ENCODE measurements at places on chromosomes 16 and 17.
A peak's percentile ranks its signal among the peaks of the same experiment; 100 is the strongest.

- no peak for DNase-seq
Observed at GRCh38 chr16:24778671-24779070, 49.2 kb downstream of the TNRC6A start.

DNA sequence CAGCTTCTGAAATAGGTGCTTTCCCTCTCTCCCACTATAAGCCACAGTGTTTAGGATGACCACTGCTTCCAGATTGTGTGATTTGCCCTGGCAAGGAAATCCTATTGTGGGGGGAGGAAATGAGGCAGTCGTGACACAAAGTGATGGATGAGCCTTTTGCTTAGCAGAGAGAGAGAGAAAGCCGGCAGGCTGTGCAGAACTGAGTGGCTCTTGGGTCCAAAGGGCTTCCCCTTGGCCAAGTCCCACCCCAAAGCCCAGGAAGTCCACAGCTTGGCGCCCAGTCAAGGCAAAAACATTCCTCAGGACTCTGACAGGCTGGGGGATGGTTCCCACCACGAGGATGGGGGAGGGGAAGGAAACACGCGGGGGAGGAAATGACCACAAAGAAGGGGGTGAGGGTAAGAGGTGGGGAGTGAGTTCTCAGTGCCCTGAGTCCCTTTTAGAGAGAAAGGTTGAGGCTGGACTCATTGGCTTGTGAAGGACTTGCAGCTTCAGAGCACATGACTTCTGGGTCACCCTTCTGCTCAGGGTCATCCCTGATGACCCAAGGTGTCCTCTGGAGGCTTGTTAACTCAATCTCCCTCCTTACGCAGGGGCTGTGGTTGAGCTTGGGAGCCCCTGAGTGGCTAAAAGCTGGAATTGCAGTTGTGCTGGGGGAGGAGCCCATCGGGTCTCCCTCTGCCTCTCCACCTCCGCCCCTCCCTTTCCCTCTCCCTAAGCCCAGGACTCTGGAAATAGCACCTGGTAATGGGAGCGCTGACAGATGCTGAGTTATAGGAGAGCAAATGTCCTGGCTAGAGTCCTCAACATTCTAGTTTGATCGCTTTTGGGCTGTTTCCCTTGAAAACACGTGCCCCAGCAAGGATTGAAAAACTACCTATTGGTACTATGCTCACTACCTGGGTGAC, 10.3 kb upstream of the MSL1 start:
- DNase-seq = peak; percentile 66

GRCh38 chr16:88387941-88388627, 5.3 kb downstream of the ZNF469 start:
- DNase-seq = no peak

GRCh38 chr17:76735006-76735405, 2.1 kb downstream of the SRSF2 start:
- no peak for DNase-seq

GRCh38 chr17:56815711-56816110, 18.0 kb downstream of the C17orf67 start:
- DNase-seq = no peak

DNA sequence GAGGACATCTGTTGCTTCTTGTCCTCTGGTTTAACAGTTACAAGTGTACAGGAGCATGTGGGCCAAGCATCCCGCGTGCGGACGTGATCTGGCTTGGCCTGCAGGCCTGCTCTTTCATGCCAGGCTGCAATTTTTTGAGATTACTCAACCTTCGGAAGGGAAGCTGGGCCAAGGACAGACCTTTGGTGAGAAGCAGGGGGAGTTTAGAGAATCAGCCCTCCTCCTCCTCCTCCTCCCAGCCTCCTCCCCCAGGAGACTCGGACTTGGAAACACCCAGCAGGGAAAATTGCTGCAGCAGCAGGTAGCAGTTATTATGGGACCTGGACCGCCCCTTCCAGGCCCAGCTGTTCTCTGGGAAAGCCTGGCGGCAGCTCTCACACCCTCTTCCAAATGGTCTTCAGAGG, 5.1 kb upstream of the KLHL36 start:
- DNase-seq = no peak

DNA sequence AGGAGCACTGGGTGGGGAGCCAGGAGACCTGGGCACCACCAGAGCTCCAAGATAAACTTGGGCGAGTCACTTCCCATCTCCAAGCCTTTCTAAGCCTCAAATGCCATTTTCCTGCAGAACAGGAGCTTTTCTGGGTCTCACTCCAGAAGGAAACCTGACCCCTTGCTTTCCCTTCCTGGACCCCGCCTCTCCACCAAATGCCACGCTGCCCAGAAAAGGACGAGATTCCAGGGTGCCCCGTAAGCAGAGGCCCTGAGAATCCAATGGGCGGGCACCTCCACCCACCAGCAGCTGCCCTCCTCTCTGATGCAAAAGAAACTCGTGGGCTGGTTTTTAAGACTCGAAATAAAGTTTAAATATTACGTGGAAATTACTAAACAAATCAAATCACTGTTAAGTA, 31.3 kb downstream of the ZNF423 start:
- DNase-seq = no peak

DNA sequence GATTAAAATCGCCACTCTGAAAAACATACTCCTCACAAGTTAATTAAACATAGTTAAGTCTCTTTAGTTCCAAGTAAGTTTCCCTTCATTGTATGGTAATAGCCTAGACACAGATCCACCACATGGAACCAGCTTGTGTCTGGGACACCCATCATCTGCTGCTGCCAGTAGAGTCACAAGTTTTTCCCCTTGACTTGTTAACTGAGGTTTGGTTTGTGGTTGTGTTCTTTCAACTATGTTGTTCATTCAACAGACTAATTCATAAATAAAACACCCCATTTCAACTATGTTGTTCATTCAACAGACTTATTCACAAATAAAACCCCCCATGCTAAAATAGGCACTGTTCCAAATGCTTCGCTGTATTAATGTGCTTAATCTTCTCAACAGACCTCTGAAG, 24.4 kb downstream of the YWHAE start:
- no peak for DNase-seq

DNA sequence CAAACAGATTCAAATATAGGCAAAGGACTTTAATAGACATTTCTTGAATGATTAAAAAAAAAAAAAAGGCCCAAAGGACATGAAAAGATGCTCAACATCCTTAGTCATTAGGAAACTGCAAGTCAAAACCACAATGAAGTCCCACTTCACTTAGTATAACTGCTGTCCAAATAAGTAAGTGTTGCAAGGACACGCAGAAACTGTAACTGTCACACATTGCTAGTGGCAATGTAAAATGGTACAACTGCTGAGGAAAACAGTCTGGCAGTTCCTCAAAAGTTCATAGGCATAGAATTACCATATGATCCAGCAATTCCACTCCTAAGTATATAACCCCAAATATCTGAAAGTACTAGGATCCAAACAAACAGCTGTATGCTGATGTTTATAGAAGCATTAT, 112.7 kb downstream of the BRIP1 start:
- DNase-seq = no peak

GRCh38 chr17:72297326-72298115, 176.7 kb downstream of the SOX9 start:
- DNase-seq = no peak

DNA sequence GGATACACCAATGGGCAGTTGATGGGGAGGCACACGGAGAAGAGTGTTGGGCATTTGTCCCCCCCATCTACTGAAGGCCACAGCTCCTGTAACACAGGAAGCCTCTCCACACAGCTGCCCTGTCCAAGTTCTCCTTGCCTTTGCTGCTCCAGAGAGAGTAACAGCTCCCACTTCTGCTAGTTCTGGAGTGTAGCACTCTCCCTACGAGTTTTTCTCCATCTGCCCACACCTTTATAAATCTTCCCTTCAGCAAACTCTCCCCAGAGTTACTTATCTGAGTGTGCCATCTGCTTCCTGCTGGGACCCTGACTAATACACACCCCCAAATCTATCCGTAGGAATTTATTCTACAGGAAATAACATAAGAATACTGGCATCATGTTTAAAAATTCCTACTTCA, 42.6 kb upstream of the ERN1 start:
- no peak for DNase-seq

DNA sequence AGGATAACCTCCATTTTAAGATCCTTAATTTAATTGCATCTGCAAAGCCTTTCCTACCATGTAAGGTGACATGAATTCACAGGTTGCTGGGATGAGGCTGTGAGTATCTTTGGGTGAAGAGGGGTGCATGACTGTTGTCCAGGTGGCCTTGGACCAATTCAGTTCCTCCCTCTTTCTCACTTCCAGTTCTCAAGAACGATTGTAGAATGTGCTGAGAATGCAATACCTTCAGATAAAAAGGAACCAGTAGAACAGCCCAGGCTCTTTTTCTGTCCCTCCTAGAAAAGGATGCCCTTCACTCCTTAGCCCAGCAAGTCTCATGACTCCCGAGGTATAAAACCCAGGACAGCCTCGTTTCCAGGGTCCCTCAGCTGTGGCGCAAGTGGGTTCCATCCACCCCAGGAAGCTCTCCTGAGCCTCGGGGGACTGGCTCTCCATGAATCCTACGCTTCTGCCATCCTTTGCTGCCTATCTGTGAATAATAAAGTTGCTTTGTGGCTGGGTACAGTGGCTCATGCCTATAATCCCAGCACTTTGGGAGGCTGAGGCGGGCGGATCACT, 61.6 kb upstream of the FA2H start:
- DNase-seq = no peak

- no peak for DNase-seq
Observed at GRCh38 chr16:54059319-54059718, 227.3 kb downstream of the IRX3 start.

- no peak for DNase-seq
Observed at GRCh38 chr16:48247311-48247710, at the start of gene ABCC11. TSS of gene ABCC11 (minus strand) at chr16:48247539. CDS start at chr16:48231921, 15,618 bp downstream.

DNA sequence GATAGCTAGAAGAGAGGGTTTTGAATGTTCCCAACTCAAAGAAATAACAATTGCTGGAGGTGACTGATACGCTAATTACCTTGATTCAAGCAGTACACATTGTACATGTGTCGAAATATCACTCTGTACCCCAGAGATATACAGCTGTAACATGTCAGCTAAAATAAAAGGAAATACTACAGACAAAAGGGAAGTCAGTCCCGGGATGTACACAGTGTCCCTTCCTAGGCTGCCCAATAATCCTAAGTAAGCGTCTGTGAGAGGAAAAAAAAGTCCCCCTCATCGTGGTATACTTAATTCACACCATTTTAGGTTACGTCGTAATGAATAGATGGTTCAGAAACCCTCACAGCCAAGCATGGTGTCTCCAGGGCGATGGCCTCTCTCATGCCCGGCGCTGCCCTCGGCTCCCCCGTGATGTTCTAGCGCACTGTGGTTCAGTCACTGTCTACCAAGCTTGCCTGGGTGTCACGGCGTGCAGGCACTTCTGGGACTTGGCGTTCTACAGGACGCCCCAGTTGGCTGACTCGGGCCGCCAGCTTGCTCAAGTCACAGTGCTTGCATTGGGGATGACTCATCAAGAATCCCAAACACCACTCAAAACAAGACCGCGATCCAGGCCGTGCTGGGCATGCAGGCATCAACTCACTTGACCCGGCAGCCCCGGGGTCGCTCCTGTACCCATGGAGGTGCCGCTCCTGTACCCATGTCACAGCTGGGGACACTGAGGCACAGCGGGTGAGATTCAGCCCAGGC, 27.6 kb downstream of the CCDC40 start:
- DNase-seq = no peak

DNA sequence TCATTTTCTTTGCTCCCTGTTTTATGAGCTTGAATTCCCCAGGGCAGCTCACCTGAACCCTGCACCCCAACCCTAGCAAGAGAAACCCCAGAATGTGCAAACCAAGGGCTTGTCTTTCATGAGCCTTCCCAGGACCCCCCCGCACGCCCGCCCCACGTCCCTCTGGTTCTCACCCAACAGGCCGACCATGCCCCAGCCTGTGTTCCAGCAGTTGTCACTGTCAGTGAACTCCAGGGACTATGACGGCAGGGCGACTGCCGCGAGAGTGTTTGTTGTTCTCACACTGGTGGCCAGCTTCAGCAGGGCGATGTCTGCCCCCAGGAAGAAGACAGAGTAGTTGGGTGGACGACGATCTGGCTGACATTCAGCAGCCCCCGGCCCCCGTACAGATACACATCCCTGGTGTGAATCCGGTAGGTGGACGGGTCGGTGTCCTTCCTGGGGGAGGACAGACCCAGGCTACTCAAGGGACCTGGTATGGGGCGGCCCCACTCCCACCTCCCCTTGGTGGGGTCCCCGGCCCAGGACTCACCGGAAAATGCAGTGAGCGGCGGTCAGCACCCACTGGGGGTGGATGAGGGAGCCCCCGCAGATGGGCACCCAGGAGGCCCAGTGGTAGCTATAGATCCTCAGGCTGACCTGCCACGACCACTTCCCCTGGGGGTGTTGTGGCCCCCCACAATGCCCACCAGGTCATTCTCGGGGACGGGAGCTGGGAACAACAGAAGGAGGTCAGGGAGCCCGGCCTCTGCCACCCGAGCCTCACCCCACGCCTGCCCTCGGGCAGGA, 20.1 kb downstream of the TPSD1 start:
- DNase-seq = no peak

DNA sequence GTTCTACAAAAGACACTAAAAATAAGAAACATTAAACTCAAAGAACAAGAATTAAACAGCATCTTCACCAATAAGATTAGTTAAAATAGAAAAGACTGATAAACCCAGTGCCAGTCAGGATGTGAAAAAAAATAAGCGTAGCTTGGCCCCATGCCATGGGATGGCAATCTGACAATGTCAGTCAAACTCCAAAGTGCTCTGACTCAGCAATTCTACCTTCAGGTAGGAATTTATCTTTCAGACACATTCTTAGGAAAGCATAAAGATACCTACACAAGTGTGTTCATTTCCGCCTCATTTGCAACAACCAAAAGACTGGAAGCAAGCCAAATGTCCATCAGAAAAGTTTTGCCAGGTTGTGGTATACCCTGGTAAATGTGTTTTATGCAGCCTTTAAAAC, 9.1 kb upstream of the MPO start:
- DNase-seq = no peak

DNA sequence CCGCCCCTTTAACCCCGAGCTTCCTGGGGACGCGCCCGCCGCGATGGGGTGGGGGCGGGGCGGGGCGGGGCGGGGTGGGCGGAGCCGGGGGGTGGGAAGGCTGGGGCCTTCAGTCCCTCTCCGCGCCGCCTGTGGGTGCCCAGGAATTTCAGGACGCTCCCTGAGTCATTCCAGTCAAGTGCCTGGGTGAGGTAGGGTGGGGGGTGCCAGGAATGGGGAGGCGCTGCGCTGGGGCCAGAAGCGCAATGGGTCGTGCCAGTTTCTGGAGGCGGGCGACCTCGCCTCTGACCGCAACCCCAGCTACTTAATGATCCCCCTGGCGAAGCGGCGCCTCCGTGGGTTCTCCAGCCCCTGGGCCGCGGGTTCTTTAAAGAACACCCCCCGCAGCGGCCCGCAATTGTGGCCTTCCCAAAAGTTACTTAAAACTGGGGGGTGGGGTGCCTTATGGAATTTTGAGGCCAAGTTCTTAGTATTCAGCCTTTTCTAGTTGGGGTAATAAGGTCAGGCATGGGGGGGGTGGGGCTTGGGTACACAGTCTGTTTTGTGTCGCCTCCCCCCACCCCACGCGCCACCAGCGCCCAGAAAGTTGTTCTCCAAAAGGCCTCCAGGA, 826 bp upstream of the GSE1 start:
- no peak for DNase-seq

- DNase-seq = no peak
Observed at GRCh38 chr16:65235339-65236177, 113.7 kb upstream of the CDH11 start.

GRCh38 chr17:27066315-27066714, 227.6 kb upstream of the WSB1 start:
- DNase-seq = no peak

GRCh38 chr17:18225642-18226283, 328 bp downstream of the LLGL1 start:
- DNase-seq = peak; percentile 36

- DNase-seq = no peak
Observed at GRCh38 chr16:5575646-5576245, 478.2 kb upstream of the EEF2KMT start.
